Fibroblast of skin of scalp (primary cell): ENCODE measurements at places on chromosomes 3 and 15.
A peak's percentile ranks its signal among the peaks of the same experiment; 100 is the strongest.

DNA sequence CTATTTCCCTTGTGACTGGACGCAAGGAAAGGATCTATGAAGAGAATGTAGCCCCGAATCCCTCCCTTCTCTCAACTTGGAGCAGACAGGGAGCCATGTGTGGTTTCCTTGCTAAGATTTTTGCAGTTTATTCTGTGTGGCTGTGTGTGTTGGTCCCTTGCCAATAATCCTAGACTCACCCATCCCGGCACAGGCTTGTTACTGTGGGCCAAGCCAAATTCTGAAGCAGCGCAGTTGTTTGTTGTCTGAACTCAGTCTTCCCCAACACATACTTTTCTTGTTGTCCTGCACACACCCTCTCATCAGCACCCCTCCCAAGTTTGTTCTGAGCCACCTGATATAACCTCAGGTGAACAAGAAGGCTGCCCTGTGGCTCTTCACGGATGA, 193.3 kb upstream of the CTDSPL start:
- peak; percentile 66 for DNase-seq

DNA sequence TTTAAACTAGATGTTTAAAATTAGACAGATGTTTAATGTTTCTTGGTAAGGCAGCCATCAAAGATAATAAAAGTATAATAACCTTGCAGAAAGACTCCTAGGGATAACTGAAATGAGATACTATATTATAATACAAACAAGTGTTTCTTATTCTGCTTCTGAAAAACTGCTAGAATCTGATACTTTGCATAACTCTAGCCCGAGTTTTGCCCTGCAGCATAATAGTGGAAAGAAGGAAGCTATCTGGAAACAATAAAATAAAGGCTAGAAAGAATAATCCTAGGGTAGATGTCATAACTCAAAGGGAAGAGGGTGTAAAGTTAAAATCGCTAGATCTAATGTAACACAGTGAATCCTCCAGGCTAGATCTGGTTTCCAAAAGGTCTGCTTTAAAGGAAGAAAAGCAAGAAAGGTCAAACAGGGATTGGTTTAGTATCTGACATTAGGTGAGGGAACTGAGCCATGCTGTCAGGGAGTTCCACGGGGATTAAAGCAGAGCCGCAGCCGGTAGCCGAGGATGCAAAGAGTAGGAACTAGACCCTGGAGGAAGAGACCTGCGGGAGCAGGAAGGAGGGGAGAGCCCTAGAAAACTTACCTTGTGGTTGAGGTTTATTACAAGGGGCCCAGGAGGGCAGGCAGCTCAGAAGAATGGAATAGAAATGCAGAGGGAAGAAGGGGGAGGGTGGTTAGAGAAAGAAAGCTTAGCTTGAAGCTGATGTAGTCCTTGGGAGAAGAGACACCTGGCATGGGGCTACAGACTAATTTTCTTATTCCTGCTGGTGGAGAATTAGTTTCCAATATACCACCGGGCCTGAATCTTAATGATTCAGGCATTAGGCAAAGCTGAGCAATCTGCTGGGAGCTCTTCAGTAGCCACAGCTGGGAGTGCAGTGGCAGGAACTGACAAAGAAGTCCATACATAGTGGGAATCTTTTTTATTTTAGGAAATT, 46.1 kb upstream of the TUSC7 start:
- no peak for DNase-seq

- no peak for DNase-seq
These were observed 150.2 kb upstream of the BHLHE40 start for GRCh38 chr3:4829031-4829394.

GRCh38 chr15:61084472-61084871, 144.6 kb downstream of the RORA start:
- DNase-seq, result no peak

DNA sequence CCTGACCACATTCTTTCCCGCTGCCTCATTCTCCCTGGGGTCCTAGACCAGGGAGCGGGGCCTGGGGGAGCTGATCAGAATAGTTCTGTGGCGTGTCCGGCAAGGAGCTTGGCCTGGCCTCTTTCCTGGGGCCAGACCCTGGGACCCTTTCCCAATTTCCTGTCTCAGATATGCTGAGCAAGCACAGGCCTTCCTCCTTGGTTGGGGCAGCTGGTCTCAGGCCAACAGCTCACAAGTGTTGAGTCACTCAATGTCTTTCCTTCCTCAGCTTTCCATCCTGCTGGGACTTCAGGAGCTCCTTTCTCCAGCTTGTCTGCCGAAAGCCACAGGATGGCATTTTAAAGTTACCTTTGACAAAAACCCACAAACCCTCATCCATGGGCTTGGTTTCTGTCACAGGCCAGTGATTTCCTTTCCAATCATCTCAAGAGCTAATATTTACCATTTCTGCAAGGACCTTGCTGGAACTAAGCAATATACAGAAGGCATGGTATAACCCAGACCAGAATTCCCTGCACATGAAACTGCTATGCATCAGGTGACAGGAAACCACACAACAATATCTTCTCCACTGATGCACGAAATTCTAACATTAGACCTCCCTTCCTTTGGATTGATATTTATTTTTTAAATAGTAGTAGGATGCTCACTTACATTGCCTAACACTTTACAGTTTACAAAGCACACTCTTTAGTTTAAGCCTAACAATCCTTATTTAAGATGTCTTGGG, 19.5 kb upstream of the TIMP4 start:
- peak; percentile 69 for DNase-seq

- no peak for DNase-seq
These were observed 4.7 kb upstream of the FAM240A start for GRCh38 chr3:46607603-46608028.

GRCh38 chr3:24037971-24038370, 92.9 kb downstream of the NR1D2 start:
- DNase-seq, result no peak

DNA sequence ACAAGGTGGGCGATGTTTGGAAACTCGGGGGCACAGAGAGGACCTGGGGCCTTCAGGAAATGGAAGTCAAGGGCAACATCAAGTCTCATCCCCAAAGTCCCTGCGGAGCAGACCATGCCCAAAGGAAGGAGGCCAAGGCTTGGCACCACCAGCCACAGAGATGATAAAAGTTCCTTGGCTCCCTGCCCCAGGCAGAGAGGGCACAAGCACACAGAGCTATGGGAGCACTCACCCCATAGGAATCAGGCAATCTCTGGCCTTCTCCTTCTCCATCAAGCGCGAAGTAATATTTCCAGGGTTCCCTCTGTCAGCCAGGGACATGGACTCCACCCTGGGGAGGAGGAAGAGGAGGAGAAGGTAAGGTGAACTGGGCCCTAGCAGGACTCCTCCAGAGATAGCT, 7.9 kb downstream of the ACAA1 start:
- DNase-seq, result no peak

GRCh38 chr3:19348941-19349564, 200.7 kb downstream of the KCNH8 start:
- DNase-seq, result peak; percentile 12

DNA sequence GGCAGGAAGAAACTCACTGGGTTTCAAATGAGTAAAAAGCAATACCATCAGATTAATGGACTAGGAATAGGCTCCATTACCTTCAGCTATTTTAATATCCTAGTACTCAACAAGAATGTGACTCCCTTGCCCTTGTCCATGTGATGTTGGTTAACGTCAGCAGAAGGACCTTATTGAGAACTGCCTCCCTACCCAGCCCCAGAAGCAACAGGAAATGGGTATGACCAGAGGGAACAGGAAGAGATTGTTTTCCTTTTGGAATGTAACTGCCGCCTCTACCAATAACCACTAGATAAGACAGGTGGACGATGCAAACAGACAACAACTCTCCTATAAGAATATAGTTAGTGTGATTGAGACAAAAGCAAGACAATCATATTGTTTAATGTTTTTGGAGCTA, 10.4 kb upstream of the MME start:
- no peak for DNase-seq

DNA sequence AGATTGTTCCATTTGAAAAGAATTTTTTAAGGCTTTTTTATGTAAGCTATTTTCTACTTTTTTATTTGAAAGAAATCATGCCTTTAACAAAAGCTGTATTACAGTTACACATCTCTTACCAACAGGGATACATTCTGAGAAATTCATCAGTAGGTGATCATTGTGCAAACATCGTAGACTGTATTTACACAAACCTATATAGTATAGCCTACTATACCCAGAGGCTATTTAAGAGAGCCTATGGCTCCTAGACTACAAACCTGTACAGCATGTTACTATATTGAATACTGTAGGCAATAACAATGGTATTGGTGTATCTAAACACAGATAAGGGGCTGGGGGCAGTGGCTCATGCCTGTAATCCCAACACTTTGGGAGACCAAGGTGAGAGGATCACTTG, 43.1 kb downstream of the PEAK1 start:
- no peak for DNase-seq

GRCh38 chr3:21783839-21784238, 32.8 kb upstream of the ZNF385D start:
- no peak for DNase-seq

- no peak for DNase-seq
These were observed 216.2 kb downstream of the STT3B start for GRCh38 chr3:31748933-31749295.

DNA sequence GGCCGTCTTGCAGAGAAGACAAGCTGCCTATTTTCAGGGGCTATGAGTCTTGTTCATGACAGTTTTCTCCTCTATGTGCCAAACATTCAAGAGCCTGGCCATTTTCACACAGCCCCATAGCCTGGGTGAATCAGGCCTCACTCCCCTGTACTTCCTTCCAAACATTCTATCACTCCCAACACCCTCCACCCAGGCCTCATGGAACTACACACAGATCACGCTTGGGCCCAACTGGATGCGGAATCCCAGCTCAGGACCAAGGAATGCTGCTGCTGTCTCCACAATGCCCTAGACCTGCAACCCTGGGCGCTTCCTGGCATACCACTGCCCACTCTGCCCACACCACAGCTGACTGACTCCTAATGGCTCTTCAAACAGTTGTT, 39.4 kb upstream of the PCSK6 start:
- no peak for DNase-seq

DNA sequence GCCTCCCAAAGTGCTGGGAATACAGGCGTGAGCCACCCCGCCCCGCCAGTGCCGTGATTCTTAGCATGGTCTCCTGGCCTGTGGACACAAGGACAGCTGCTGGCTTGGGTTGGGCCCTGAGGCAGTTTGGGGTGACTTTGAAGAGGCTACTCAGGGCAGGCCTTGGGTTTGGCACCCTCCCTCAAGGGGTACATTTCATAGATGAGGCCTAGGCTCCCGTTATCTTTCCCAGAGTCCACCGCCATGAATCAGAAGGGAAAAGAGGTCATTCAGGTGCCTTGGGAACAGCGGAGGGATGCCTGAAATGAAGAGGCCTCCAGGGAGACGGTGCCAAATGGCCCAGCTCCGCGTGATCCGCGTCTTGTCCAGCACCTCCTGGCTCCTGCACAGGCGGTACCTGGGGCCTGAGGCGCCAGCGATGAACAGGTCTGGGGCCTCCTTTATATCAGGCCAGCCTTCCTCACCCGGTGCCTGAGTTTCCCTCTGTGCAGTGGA, 9.3 kb downstream of the GNAI2 start:
- DNase-seq, result no peak

DNA sequence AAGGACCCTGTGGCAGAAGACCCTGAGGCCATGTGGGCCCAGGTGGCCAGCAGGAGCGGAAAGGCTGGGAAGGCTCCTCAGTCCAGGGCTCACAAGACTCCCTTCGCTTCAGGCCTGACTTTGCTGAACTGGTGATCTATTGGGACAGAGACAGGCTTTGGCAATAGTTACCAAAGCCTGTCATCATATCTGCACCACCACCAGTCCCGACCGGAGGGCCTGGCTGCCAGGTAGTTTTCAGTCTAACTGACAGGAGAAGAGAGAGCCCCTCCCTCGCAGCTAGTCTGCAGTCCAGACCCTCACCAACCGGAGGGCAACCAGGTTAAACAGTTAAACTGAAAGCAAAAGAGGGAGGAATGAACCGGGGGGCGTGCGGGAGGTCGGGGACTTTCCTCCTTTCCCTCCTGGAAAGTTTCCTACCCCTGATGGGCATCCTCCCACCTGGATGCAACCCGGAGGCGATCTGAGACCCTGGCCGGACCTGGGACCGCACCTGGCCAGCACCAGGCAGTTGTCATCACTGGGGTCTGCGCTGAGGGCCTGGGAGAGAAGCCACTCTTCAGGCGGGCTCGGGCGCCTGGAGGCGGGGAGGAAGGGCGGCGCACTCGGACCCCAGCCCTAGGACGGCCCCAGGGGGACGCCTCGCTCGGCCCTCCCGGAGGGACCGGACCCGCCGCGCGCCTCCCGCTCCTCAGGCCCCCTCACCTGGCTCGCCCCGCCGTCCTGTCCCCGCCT, 435 bp downstream of the RAB27A start:
- peak; percentile 26 for DNase-seq

DNA sequence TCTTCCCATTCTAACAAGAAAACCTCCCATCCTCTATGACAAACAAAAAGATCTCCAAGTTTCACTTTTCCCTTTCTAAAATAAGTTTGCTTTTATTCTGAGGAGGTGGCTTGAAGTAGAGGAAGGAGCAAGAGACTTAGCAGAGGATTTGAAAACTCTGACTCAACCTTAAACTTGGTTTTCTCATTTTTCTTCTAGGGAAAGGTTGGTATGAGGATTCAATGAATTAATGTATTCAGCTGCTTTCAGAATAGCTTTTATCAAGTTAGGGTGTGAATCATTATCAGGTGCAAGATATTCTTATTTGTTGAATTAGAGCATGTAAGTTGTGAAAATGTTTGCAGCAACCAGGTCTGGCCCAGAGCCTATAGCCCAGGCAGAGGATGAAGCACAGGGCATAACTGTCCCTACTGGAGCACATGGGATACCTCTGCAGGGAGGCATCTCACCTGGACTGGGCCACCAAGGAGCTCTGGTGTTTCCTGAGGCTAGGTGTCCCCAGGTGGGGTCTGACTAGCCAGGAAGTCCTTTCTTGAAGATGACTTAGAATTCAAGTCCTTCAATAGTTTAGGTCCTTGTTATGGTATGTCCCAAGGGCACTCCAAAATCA, 42.3 kb downstream of the SATB1 start:
- no peak for DNase-seq

DNA sequence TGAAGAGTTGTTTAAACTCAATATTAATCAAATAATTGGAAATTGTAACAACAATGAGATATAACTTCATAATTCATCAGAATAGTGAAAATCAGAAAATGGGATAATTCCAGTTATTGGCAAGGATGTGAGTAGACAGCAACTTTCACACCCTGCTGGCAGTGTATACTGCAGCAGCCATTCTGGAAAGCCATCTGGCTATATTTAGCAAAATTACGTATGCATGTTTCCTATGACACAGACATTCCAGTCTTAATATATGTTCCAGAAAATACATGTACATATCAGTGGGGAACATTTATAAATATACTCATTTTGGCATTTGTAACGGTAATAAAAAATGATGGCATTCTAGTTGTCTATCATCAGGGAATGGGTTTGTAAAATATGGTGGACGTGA, 564.1 kb downstream of the GBE1 start:
- peak; percentile 66 for DNase-seq

GRCh38 chr3:186003610-186004009, 65.8 kb upstream of the TRA2B start:
- DNase-seq, result no peak

DNA sequence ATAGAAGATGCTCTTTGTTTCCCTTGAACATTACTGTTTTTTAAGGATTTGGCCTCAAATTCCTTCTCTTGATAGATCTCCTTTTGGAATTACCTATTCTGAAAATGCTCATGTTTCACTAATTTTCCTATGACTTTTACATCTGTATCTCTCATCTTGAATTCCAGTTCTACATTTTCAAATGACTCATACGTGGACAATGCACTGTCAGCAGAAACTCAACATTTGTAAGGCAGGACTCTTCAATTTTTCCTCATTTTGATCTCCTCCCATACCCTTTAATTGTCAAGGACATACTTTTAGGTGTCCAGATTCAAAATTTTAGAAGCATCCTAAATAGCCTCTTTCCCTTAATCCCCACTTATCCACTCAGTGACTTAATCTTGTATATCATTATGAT, 341.0 kb upstream of the RASGRP1 start:
- peak; percentile 44 for DNase-seq

GRCh38 chr3:45064512-45065372, 38.6 kb downstream of the CLEC3B start:
- peak; percentile 31 for DNase-seq
